ENCODE measurements at places on chromosomes 11 and 22.

DNA sequence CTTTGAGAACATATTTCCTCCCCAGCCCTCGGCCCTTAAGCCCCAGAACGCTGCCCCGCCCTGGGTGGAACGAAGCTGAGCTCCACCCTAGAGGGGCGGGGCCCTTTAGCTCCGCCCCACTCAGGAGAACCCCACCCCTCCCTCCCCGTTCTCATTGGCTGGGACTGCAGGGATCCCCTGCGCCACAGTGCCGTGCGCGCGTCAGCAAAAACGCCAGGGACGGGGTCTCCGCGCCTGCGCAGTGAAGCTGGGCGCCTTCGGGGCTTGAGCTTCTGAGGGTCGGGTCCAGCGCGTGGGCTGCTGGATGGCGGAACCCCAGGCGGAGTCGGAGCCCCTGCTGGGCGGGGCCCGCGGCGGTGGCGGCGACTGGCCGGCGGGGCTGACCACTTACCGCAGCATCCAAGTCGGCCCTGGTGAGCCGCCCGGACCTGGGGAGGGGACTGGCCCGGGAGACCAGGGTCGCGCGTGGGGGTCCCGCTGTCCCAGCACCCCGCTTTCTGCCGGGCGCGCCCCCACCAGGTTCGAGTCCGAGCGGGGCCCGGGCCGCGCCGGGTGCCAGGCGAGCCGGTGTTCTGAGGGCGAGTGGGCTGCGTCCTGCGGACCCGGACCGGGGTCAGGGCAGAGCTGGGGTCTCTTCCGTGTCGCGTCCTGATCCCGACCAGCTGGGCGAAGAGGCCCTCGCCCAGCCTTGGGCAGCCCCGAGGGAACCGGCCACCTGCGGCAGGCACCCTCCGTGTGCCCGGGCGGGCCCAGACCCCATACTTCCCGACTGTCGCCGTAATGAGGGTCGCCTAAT lies at the start of gene TPCN2:
Gene TPCN2, plus strand, starts transcription at position 239 of the 796 bp plus-strand sequence. Its CDS starts 66 bp downstream, at position 305.
- peak; percentile 93 for DNase-seq

DNA sequence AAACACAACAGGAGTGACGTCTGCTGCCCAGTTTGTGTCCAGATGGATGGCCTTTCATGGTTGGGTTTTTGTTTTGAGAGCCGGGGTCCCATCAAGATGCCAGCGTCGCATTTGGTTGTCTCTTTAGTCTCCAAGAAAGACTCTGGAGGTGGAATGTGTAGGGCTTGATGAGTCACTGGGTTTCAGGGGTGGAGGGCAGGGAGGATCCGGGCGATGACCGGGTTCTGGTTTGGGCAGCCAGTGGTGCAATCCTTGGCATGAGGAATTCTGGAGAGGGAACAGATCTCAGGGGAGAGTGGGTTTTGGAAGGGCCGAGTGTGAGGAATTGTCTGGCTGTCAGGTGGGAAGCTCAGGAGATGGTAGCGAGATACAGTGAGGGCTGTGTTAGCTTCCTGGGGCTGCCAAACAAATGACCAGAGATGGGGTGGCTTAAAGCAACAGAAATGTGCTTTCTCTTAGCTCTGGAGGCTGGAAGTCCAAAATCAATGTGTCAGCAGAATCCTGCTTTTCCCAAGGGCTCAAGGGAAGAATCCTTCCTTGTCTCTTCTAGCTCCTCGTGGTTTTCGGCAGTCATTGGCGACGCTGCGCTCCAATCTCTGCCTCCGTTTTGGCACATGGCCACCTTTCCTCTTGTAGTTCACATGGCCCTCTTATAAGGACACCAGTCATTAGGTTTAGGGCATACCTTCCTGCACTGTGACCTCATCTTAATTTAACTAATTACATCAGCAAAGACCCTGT lies 26.4 kb upstream of the PPFIA1 start:
- DNase-seq: no peak

- no peak for DNase-seq
These were observed 3.8 kb upstream of the ZNF195 start for GRCh38 chr11:3382613-3383285.

DNA sequence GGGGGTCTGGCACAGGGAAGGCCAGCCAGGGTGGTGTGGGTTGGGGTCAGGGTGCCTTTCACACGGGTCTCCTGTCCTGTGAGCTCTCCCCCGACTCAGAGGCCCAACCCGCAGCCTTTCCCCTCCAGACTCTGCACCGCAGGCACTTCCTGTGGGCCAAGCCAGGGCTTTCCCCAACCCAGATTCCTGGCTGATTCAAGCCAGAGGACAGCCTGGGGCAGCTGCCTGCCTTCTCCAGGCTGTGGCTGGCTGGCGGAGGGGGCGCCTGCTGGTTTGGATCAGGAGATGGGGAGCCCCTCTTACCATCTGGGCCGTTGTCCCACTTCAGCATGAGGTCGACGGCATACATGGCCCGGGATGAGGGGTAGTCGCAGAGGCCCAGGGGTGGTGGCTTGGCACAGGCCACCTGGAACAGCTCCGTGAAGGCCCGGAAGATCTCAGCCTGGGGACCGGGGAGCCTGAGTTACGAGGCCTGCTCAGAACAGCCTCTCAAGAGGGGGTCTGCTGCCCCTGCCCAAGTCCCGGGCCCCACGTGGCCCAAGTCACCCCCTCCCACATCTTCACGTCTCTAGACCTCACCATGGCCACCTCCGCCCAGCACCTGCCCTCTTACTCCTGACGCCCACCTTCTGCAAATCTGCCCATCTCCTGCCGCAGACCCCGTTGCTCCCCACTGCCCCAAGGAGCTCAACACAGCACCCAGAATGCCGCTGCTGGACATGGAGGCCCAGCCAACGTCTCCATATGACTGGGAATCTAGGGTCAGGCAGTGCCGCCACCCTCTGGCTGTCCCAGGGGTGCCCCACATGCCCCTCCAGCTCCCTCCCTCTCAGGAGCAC lies 17.3 kb downstream of the TSPO start:
- peak; percentile 30 for DNase-seq

DNA sequence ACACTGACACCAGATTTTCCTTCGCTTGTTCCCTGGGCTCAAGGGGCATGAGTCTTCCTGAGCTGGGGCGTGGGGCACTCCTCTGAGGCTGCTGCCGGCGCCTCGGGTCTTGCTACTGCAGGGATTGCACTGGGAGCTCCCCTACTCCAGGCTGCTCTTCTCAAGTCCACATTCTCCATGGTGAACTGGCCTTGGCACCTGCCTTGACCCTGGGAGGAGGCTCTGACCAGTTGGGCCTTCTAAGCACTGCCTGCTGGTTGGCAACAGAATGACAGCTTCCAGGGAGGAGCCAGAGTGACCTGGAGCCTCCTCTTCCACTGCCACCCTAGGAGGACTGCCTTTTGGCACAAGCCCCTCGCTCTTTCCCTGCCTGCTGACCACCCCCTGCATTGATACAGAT lies 9.5 kb downstream of the FREY1 start:
- no peak for DNase-seq

DNA sequence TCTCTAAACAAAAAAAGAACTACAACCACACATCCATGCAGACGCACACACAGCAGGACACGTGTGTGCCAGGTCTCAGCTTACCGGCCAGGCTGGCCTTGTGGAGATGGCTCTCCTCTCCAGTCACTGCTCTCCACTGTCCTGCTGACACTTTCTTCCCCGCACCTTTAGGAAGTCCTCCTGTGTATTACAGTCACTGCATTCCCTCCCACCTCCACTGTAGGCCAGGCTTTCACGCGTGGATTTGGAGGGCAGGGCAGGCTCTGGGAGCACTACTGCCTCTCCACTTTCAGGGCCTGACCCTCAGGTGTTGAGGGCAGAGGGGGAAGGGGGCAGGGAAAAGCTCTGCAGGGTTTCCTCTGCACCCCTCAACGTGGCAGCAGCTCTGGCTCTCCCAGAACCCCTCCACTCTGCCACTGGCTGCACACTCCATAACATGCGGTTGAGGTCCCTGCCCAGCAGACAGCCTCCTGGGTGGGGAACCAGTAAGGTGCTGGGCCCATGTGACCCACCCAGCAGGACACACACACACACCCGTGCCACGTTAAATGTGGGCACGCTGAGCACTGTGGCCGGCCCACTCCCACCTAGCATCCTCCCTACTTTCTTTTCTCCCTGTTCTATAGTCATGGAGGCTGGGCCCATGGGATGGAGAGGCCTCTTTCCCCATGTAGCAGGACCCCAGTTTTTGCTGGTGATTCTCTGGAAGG lies 107.0 kb upstream of the PITPNB start:
- no peak for DNase-seq

- DNase-seq: no peak
These were observed 39.3 kb upstream of the PTPRJ start for GRCh38 chr11:47940904-47941649.

DNA sequence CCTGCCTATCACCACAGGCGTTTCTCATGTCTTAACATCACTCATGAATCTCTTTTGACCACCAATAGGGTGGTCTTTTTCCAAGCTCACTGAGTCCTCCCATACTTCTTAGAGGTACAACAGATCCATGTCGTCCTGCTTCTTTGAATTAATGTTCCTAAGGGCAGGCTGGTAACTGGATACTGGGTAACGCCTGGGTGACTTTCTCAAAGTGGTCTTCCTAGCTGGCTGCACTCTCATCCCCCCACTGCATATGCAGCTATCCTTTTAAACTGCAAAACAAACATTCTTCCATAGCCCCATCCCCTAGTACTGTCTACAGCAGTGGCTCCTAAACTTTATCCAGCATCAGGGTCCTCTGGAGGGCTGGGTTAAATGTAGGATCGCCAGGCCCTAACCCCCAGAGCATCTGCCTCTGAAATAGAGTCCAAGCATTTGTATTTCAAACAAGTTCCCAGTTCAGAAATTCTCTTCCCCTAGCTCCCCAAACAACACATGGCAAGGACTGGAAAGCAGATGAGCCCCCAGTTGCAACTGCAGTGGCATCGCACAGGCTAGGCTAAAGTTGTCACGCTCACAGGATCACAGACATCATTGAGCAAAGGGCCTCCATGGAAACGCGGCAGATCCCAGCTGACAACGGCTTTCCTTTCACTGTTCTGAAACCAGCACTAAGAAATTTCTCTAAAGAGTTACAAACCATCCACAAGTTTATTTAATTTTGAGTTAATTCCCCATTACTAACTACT lies 204.9 kb downstream of the LARGE1 start:
- no peak for DNase-seq

GRCh38 chr11:2947744-2948143 lies 18.5 kb upstream of the PHLDA2 start:
- no peak for DNase-seq

- no peak for DNase-seq
These were observed 53.6 kb downstream of the BCR start for GRCh38 chr22:23233752-23234408.

DNA sequence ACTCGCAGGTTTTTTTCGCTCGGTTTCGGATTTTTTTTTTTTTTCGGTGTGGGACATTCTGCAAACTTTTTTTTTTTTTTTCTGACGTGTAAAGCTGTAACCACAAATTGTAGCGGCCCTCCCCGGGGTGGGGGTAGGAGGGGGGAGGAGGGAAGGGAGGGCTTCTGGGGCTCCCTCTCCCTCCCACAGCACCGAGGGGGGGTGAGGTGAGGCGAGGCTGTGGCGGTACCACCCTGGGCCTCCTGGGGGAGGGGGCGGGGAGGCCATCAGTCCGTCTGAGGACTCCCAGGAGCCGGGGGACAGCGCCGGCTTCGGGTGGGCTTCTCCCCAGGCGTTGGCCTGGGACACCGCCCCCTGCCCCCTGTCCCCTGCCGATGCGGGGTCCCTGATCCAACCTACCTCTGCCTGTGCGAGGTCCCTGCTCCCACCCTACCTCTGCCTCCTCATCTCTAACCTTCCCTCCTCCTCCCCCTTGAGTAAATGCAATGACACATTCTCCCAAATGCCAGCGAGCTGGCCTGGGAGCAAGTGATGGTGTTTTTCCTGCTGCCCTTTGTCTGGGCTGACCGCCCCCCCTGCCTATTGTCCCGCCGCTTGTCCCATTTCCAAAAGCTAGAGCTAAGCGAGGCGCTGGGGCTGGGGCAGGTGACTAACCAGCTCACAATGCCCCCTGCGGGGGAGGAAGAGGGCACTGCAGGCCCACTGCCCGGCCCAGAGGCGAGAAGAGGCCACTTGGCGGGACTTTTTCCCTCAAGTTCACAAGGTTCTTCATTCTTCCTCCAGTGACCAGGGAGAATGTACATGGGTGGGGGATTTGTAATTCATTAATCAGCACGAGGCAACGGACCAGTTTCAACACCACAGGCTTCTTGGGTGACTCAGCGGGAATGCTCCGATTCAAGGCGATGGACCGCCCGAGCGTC lies 511 bp upstream of the CLCF1 start:
- peak; percentile 91 for DNase-seq

GRCh38 chr11:76293189-76293631 lies 86.9 kb upstream of the WNT11 start:
- no peak for DNase-seq

DNA sequence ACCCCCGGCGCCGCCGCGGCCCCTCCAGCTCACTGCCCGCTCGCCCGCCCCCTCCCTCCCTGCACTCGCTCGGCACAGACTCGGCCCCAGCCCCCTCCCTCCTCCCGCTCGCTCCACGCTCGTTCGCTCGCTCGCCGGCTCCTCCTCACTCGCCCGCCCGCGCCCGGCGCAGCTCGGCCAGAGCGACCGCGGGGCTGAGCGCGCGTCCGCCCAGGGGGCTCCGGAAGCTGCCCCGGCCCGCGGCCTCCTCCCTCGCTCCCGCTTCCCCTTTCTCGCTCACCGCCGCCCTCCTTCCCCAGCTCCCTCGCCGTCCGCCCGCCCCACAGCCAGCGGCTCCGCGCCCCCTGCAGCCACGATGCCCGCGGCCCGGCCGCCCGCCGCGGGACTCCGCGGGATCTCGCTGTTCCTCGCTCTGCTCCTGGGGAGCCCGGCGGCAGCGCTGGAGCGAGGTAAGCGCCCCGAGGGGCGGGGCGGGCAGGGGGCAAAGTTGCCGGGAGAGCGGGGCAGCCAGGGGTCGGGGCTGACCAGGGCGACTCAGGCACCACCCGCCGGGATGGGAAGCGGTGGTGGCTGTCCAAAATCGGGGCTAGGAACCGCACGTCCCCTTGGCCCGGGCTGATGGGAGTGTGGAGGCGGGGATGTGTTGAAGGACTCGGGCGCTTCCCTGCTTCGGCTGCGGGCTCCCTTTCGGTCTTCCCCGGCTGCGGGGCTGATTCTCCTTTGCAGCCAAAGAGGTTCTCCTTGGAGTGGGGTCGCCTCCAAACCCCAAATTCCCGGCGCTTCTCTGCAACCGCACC lies at the start of gene SEZ6L:
Gene SEZ6L, plus strand, starts transcription at position 148 of the 797 bp plus-strand sequence. Its CDS starts 208 bp downstream, at position 356.
- DNase-seq: no peak

- DNase-seq: no peak
These were observed 693 bp upstream of the PRR14L start for GRCh38 chr22:31750365-31751284.

GRCh38 chr22:34055525-34056200 lies 135.4 kb upstream of the LARGE1 start:
- no peak for DNase-seq

DNA sequence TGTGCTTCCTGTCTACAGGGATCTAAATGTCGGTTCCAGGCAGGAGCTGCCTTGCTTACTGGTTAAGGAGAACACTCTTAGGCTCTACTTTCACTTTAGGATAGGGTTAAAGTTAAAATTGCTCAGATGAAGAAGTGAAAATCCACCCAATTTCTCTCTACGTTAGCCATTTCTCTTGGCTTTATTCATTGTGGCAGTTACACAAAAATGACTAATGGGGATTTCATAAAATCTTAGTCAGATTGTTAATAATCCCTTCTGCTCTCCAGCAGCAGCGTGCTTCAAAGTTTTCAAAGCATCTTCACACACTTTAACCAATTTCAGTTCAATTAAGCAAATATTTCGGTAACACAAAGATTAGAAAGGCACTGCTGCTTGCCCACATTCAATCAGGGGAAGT lies 58.4 kb upstream of the RCN1 start:
- no peak for DNase-seq

GRCh38 chr11:47020793-47021526 lies 84.4 kb downstream of the CSTPP1 start:
- DNase-seq: no peak

- DNase-seq: no peak
These were observed 72.2 kb downstream of the KCNQ1 start for GRCh38 chr11:2517016-2517385.

- DNase-seq: no peak
These were observed 786 bp upstream of the MCAM start for GRCh38 chr11:119317592-119318239.
